Stimulated activated CD4-positive, alpha-beta T cell treated with anti-CD3 and anti-CD28 coated beads, Interleukin-2, amount 100 ng/mL, for 24 hours (primary cell): ENCODE measurements at places on chromosomes 5 and 9.

DNA sequence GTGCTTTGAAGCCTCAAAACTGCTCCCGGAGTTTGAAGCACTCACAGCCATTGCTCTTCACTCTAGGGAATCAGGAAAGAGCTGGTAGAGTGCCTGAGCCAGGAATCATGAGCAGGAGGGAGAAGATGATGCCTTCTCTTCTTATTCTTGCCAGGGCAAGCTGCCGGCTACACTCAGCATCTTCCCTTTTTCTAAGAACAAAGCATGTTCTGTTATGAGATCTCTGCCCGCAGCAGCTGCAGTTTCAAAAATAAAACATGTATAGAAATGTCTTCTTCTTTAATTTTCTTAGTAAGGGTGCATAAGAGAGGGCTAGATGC, 57.9 kb upstream of the RICTOR start:
- no peak for DNase-seq

- DNase-seq = no peak
Measured at GRCh38 chr5:172671091-172671490, 30.0 kb downstream of the NEURL1B start.

DNA sequence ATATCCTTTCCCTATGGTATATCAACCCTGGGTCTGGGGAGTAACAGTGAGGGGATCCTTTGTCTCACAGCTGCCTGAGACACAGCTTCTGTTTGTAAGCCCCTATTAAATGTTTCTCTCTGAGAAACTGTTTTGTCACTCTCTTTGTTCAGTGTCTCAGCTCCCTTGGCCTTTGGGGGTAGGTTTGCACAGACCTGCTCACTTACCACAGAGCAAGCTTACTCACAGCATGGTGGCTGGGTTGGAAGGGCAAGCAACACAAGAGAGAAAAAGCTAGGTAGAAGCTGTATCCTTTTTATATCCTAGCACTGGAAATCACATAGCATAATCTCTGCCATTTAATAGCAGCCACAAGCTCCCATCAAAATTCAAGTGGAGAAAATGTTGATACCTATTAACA, 4.5 kb downstream of the BAAT start:
- DNase-seq = no peak

DNA sequence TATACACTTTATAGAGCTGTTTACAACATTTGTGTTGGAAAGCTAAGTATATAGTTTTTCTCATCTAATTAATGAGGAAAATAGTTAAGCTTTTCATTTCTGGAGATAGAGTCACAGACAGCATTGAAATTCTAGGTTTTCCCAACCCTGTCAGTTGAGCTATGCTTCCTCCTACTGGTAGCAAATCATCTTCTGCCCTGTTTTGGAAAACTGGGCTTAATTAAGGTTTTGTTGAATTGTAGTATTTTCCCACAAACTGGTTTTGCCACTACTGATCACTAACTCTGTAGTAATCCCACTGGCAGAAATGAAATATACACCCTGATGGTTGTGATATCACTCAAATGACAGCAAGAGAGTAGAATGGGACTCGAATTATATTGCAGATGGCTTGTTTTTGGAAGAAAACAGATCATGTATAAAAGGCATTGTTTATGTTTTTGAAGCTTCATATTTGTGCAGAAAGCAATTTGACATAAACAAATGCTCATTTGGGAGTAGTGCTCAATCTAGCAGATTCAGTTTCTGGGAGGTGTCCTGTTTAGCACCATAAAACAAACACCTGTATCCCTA, 46.6 kb downstream of the CD180 start:
- DNase-seq = no peak

GRCh38 chr5:122471031-122471751, 159.2 kb downstream of the SNCAIP start:
- no peak for DNase-seq

- no peak for DNase-seq
Measured at GRCh38 chr5:177496070-177496726, 1.2 kb downstream of the PDLIM7 start.

DNA sequence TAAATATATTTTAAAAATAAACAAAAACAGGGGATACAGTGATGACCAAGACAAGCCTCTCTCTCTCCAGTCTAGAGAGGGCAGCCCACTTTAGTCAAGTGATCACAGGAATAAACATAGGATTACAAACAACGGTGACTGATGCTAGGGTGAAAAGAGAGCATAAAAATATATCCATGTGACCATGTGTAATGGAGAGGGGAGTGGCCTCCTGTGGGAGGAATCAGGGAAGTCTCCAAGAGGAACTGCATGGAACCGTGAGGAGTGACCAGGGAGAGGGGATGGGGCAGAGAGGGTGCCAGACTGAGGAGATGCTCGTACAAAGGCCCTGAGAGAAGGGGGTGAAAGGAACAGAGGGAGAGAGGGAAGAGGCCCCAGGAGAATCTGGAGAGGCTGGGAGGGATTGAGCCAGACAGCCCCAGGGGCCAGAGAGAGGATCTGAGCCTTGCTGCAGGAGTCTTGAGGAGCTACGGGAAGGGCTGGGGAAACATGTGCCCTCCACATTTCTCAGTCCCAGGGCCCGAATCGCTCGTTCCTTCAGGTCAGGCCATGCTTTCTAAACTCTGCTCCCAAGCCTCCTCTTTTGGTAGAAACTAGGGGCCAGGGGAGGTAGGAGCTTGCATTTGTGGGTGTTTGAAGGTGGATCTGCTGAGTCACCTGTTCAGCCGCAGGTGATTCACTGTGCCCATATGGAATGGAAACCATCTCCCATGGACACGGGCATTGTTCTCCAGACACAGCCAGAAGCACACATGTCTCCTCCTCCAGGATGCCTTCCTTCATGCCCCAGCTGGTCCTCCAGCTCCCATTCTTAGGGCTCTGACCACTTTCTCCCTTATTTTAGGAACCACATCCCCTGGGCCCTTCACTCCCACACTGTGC, 63.8 kb downstream of the PAX5 start:
- no peak for DNase-seq

- no peak for DNase-seq
Measured at GRCh38 chr5:72647806-72648205, 140.6 kb upstream of the ZNF366 start.

GRCh38 chr5:87788416-87788815, 375.7 kb upstream of the CCNH start:
- no peak for DNase-seq

GRCh38 chr9:77987081-77987656, 44.4 kb downstream of the GNAQ start:
- DNase-seq = no peak

DNA sequence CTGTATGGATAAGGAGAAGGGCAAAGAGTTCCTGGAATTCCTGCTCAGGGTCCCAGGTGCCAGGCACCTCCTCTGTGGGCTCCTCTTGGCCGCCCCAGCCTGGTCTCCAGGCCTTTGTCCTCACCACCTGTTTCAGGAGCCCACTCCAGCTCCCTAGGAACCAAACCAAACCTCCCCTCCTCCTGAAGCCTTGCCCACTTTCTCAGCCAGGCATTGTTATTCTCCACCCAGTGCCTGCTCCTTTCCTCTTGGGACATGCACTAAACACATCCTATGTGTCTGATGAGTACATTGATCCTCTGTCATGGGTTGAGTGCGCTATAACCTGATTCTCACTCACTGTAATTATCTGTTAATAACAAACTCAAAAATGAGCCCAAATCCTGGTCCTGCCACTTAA, 189.8 kb downstream of the SPOCK1 start:
- no peak for DNase-seq

DNA sequence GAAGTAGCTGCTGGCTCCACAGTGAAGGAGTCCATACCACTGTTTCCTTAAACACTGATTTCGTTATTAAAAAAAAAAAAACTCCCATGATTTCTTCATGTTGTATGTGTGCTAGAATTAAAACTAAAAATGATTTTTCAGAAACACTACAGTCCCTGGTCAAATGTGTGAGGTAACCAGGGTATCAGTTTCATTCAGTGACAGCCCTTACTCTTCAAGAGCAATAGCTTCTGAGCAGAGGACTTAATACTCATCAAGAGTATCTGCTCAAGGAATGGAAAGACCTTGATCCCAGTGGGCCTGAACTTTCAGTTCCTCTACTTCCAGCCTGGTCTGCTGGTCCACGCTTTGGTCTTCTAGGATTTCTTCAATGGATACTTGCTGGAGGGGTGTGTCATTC, 95.1 kb downstream of the BNC2 start:
- DNase-seq = no peak

GRCh38 chr9:93467462-93467861, 14.1 kb upstream of the FAM120AOS start:
- DNase-seq = no peak

DNA sequence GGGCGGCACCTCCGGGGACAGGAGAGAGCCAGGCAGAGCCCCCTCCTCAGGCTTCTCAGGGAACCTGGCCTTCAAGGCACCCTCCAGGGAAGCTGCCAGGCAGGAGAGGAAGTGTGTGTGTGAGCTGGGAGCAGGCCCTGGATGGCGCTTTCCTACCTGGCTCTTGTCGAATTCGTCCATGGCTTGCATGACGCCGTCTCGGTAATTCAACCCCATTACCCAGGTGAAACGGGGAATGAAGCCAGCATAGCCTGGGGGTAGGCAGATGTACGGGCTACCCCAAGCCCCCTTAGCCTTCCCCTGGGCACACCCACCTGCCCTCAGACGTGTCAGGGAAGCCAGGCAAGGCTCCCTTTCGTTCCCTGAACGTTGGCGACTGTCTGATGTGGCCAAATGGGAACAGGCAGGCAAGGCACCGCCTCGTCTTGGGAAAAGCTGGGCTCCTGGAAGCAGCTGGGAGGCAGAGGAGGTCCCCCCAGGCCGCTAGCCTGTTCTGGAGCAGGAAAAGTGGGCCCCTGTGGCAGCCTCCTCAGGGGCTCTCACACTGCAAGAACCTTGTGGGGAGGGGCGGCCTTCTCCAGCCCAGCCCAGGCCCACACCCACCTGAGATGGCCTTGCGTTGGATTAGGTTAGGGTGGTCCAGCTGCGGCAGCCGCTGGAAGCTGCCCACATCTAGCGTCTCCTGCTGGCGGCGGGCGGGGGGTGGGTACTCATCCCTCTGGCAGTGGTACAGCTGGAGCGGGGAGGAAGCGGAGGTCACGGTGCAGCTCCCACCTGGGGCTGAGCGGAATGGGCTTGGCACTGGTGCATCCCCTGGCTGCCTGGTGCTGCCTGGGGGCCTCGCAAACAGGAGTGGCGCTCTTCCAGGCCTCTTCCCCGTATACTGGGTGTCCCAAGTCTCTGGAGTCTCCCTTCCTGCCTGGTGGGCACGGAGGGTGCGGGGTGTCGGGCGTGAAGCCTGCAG, 3.7 kb downstream of the TUBB4B start:
- DNase-seq = peak; percentile 42

GRCh38 chr9:33167972-33168461, 881 bp upstream of the B4GALT1 start:
- DNase-seq = no peak

- no peak for DNase-seq
Measured at GRCh38 chr5:1786621-1787471, 12.8 kb downstream of the MRPL36 start.

DNA sequence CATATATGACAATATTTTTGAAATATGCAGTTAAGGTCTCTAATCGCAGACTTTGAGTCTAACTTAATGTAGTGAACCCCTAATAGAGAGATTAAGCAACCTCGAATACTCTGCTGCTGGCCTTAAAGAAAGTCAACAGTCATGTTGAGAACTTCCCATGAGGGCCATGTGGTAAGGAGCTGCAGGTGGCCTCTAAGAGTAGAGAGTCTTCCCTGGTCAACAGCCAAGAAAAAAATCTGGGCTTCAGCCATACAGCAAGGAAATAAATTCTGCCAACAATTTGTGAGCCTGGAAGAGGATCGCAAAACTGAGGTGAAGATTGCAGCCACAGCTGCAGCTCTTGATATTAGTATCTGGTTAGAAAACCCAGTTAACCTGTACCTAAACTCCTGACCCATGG, 935.2 kb upstream of the TYRP1 start:
- DNase-seq = no peak

- no peak for DNase-seq
Measured at GRCh38 chr5:1310118-1310517, 15.2 kb upstream of the TERT start.

GRCh38 chr5:162473041-162473714, 405.6 kb downstream of the GABRG2 start:
- no peak for DNase-seq

- peak; percentile 83 for DNase-seq
Measured at GRCh38 chr5:67206929-67207328, 10.3 kb upstream of the CD180 start.

DNA sequence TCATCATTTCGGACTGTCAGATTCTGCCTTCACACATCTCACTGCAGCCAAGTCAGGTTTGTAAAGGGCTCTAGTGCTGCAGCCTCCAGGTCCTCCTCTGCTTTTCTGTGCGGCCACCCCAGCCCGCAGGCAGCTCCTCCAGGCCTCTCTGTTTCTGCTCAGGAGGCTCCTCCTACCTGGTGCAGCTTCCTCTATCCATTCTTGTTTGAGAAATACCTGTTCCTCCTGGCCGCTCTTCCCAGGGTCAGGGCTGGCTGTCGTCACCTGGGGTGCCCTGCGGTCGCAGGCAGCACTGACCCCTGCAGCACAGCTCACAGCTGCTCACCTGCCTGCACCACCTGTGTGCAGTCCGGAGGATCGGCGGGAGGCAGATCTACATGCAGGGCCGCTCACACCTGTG, 387.7 kb upstream of the IRX4 start:
- no peak for DNase-seq

- no peak for DNase-seq
Measured at GRCh38 chr9:135007601-135008000, 79.9 kb upstream of the OLFM1 start.

DNA sequence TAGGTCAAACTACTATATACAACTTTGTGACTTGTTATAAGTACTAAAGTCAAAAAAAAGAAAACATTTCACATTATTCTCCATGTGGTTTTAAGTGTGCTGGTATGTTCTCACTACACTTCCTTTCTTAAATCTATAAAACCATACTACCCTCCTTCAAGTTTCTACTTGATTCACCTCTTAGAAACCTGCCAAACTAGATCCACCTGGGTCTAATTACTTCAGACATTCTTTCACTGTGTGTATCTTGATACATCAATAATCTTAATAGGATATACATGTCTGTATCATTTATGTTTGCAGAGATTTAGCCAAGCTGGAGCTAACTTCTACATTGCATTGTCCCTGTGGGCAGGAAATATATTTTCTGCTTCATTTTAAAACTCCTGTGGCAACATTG, 1012.6 kb downstream of the EFNA5 start:
- no peak for DNase-seq

GRCh38 chr5:132237141-132237540, 9.5 kb upstream of the P4HA2 start:
- DNase-seq = no peak

DNA sequence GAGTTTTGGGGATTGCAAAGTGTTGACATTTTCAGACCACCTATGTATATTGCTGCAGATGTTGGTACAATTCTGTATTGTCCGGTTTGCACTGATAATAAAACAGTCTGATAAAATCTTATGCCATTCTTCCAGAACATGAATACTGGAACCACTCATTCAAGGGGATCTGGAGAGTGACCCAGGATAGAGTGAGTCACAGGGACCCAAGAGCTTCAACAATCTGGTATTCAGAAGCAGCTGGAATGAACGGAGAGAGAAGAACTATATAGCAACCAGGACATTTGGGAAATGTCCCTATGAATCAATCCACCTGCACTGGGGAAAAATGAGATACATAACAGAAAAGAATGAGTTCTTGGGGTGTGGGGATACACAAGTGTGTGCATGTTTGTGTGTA, 73.3 kb downstream of the SH3TC2 start:
- DNase-seq = no peak

- DNase-seq = no peak
Measured at GRCh38 chr9:75699017-75699416, 191.5 kb upstream of the PCSK5 start.

GRCh38 chr9:108676355-108676754, 179.4 kb downstream of the ACTL7B start:
- DNase-seq = no peak
